Neural progenitor cell (in vitro differentiated cells): ENCODE measurements at places on chromosomes 3 and 15.
A peak's percentile ranks its signal among the peaks of the same experiment; 100 is the strongest.

- DNase-seq: peak; percentile 57
Measured at GRCh38 chr15:83283813-83284558, 478 bp downstream of the BNC1 start.

DNA sequence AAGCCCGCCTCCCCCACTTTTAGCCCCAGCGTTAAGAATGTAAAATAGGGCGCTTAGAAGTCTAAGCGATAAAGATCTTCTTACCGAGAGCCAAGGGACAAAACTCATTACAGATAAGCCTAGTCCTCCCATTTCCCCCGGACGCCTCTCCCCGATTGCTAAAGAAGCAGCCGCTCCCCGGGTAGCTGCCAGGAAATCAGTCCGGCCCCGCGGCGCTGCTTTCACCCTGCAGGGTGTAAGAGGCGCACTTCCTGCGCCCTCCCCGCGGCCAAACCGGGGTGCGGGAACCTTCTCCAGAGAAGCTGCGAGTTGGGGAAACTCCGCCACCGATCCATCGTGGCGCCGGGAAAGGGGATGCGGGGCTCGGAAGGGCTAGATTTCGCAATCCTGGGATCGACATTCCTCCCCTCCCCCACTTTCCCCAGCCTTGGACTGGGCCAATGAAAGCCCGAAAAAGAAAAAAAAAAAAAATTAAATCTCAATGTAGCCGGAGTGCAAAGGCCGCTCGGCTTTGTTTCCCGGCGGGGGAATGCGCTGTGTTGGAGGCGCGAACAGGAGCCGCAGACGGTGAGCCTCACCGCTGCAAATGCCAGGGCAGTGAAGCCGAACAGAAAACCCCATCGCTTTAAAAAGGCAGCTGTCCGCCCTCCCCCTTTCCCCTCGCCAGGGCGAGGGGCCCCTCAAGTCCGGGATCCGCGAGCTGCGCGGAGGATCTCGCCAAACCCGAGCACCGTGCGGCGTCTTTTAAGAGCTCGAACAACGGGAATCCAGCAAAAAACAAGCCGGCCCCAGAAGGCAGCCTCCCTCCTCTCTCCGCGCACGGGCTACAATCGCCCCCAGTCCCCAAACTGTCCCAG lies 626 bp upstream of the PTPRG start:
- peak; percentile 90 for DNase-seq

- DNase-seq: peak; percentile 29
Measured at GRCh38 chr3:100761211-100761942, 52.1 kb downstream of the TFG start.

DNA sequence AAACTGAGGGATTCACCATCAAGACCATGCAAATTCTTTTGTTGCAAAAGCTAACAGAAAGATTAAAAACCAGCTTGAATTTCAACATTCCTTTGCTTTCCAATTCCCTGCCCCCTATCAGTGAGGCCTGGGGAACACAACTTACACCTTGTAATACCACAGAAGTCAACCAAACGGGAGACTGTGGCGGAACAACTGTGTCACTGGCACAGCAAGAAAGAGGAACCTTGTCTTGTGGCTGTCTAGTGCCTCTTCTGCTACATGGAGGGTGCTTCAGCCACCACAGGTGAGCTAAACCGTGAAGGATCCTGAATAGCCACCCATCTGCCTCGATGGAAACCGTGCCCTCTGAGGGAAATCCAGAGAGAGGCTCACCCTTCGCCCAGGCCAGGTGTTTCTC lies 11.4 kb downstream of the CCDC12 start:
- DNase-seq: no peak

DNA sequence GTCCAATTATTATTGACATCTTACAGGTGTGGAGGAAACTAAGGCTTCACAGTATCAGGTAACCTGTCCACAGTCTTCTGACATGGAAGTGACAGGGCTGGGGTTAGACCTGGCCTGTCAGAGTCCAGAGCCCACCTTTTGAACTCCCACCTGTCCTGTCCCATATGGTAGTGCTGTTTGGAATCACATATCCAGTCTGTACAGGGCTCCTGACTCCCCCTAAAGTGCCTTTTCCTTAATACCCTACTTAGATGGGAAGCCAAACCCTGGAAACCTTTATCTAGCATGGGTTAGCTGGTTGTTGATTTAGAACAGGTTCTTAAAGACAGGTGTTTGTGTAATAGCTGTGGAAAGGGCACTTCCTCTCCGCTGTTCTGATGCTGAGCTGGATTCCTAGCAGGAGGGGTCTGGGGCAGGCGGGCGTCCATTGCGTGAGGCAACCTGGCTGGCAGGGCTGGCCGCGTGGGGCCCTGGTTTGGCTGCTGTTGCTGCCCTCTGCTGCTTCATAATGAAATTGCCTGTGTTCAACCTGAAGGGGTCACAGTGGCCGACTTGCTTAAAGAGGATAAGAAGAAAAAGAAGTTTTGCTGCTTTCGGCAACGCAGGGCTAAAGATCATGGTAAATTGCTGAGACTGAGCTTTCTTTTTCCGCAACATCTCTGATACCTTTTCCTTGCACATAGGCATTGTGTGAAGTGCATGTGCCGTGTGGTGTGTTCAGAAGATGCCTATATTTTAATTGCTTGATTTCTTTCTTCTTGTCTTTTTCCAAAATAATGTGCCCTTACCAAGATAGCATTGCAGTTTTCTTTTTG lies 136.2 kb downstream of the CHDH start:
- DNase-seq: peak; percentile 89

GRCh38 chr3:56064684-56065083 lies 403.6 kb downstream of the ERC2 start:
- DNase-seq: no peak

DNA sequence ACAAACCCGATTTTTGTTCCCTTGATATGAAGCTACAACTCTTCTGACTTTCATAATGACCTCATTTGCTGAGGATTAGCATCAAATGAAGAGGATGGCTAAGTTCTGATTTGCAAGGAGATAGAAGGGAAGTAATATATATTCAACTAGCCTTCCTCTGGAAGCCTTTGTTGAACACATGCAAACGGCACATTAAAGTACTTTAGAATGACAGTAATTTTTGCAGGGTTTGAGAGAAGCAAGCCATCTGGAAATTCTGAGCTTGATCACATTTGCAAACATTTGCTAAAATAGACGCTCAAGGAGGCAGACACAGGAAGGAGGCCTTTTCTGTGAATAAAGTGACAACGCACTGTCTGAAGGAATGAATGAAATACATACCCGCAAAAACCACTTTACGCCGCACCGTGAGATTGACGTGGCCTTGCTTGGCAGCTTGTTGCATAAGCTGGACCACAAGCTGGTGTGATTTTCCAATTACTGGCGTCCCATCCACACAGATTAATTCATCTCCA lies 657.2 kb downstream of the MAGI1 start:
- DNase-seq: no peak

GRCh38 chr3:64355401-64355807 lies 130.1 kb upstream of the PRICKLE2 start:
- peak; percentile 19 for DNase-seq

DNA sequence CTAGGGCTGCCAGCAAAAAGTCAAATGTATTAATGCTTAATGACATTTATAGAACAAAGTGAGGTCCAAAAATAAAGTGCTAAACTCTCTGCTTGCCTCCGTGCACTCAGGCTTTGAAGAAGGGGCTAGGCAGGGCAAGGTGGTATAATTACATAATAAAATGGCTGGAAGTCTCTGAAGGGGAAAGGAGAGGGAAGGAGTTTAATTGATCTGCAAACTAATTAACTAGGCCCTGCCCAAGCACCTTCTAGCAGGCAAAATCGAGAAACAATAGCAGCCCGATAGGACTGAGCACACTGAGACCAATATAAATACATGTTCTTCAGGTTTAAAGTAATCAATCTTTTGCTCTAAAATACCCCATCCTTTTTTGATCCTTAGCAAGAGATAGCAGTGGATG lies 13.0 kb downstream of the DIS3L start:
- no peak for DNase-seq

- DNase-seq: no peak
Measured at GRCh38 chr3:175149675-175150074, 290.5 kb downstream of the NAALADL2 start.

- no peak for DNase-seq
Measured at GRCh38 chr3:79085171-79085570, 682.6 kb downstream of the ROBO1 start.

DNA sequence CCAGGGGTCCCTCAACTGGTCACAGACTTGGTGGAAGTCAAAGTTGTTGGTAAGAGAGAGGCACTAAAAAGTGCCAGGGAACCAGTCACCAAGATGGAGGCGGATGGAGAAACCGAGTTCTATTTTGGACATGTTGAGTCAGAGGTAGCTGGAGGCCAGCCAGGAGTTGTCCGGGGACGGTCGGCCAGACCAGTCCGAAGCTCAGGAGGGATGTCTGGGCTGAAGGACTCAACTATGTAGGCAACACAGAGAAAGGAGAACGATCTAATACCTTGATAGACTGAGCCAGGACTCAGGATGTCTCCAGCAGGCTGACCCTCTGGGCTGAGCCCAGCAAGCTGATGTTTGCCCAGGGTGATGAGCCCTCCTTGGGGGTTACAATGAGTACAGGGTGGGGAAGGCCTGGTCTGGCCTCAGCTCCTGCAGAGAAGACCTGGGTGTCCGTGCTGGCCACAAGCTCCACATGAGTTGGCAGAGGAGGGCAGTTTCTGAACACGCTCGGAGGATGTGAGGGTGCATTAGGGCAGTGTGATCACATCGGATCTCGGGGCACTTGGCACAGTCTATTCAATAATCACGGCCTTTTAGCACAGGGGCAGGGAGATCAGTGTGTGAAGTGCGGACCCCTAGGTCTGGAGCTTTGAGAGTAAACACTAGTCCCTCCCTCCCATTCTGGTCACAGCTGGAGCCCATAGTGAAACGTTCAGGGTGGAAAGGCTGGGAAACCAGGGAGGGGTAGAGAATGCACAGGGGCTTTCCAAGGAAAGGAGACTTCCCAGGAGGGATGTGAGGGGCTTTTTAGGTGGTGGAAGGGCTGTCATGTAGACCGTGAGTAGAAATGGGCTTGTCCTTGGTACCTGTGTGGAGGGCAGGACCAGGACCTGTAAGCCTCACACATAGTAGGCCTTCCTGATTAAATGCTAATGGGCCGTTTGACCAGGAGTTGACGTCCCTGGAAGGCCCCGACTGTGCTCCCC lies 111.9 kb downstream of the ETFA start:
- no peak for DNase-seq
